NCI-H2081 (cell line): ENCODE measurements at places on chromosomes 5 and 9.

GRCh38 chr5:57298985-57299491 is 125.2 kb downstream of the GPBP1 start:
- peak; percentile 51 for DNase-seq

- DNase-seq = no peak
Measured at GRCh38 chr5:111606194-111606593, 93.9 kb upstream of the STARD4 start.

- DNase-seq = no peak
Measured at GRCh38 chr5:178223828-178224335, 8.7 kb downstream of the PHYKPL start.

DNA sequence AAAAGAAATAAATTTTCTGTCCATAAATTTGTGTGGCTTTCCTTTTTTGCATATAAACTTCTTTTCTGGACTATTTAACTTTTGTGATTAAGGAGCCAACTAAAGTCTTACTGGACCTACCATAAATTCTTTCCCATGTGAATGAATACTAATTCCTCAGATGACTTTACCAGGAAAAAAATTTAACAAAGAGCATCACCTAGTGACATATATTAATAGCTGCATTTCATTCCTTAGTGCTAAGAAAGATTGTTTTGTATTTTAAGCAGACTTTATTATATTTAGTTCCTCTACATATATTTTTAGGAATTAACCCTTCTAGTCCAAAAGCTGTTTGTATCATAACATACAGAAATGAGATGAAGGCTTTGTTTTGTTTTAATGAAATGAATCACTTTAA is 64.4 kb downstream of the C9orf85 start:
- DNase-seq = no peak

DNA sequence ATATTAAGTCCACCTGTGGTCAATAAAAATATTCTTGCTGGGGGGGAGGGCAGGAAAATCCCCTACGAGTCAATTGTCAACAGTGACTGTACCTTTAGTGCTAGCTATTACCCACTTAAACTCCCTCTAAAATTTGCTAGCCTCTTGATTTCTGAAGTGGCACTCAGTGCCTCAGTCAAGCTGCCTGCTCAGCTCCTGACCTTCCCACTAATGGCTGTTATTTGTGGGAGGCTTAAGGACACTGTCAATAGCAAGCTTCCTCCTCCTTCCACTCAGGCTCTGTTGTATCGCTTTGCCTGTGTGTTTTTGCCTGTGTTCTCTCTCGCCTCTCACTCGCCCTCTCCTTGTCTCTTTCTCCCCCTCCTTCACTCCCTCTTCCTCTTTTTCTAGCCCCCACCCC is 140.8 kb downstream of the BNC2 start:
- DNase-seq = peak; percentile 23

DNA sequence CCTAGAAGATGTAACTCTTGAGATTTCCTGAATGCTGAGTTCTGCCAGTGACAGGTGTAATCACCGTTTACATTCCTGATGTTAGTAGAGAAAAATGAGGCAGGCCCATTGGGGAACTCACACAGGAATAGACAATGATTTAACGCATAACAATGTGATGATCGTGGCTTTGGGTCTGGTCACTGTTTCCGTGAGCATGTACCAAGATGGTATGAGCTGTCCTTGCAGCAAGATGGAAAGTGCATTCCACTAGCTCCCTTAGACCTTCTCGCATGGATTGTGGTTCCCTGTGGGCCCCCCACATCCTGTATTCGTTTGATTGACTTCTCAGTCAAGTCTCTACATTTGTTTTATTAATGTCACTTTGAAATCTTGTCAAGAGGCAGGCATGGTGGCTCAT is 124.0 kb upstream of the DAP start:
- no peak for DNase-seq

DNA sequence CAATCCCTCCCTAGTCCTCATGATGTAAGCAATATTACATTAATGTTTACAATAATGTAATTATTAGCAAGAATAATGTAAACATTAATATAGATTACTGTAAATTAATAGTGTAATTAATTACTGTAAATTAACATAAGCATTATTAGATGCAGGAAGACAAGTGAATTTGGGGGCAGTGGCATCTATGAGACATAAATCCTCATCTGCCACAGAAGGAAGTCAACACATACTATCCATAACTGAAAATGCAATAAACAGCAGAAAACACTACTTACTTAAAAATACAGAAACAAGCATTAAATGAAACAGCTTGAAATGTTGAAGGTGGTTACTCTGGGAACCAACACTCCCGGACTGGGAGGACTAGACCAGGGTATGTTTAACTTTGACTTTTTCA is 685 bp upstream of the NIPSNAP3A start:
- DNase-seq = no peak

- DNase-seq = no peak
Measured at GRCh38 chr5:112534611-112535255, 115.7 kb upstream of the EPB41L4A start.

DNA sequence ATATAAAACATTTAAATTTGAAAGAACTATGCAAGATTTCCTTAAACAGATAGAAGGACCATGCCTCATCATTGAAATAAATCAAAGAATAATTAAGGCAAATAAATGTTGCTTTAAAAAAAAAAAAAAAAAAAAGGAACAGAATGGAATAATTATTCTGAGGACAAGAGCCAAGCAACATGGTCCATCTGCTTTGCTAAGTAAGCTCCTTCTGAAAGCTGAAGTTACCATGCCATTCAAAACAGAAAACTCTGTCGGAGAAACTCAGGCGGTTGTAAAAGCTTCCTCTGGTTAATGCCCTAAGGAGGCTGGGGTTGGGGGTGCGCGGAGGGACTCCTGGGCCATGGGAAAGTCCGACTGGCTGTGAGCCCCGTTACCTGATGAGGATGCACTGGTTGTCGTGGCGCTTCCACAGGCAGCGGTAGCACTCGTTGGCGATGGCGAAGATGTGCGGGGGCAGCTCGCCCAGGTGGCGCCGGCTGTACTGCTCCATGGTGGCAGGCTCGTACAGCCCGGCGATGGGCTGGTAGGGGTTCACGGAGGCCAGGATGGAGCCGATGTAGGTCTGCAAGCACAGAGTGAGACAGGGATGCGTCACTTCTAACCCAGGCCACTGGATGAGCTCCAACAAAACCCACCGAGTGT is 141.7 kb downstream of the MYO10 start:
- no peak for DNase-seq

- peak; percentile 54 for DNase-seq
Measured at GRCh38 chr9:26744191-26744965, 148.2 kb downstream of the CAAP1 start.

- peak; percentile 58 for DNase-seq
Measured at GRCh38 chr9:100595391-100596199, 17.7 kb downstream of the CAVIN4 start.

DNA sequence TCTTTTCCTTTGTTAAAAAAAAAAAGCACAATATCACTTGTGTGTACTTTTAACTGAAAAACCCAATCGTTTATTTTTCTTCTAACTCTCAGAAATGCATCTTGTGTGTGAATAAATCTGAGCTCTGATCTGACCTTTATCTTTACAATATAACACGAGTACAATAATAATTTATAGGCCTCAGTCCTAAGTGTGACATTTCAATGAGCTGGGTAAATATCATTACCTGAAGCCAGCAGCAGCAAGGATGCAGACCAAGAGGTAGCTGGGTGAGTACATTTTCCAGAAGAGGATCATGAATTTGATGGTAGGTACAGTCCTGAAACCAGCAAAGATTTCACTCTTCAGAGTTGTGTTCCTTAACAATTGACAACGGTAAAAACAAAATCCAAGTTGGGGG is 264.0 kb upstream of the KIF2A start:
- DNase-seq = no peak

- no peak for DNase-seq
Measured at GRCh38 chr9:128102196-128102595, 25.3 kb downstream of the PTGES2 start.

- DNase-seq = no peak
Measured at GRCh38 chr5:73431204-73431851, 17.2 kb downstream of the FOXD1 start.

- DNase-seq = no peak
Measured at GRCh38 chr5:179817890-179818745, 2.6 kb upstream of the SQSTM1 start.

DNA sequence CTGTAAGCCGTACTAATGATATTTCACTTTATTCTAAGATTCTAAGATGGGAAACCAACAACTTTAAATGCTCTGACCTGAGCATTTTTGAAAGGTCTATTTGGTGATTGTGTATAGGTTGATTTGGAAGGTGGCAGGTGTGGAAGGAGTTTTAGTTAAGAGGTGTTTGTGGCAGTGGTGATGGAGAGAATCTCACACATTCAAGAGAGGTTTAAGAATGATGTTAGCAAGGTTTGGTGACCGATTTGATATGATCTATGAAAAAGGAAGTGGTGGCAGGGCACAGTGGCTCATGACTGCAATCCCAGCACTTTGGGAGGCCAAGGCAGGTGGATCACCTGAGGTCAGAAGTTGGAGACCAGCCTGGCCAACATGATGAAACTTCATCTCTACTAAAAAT is 319.2 kb upstream of the CD180 start:
- DNase-seq = no peak

DNA sequence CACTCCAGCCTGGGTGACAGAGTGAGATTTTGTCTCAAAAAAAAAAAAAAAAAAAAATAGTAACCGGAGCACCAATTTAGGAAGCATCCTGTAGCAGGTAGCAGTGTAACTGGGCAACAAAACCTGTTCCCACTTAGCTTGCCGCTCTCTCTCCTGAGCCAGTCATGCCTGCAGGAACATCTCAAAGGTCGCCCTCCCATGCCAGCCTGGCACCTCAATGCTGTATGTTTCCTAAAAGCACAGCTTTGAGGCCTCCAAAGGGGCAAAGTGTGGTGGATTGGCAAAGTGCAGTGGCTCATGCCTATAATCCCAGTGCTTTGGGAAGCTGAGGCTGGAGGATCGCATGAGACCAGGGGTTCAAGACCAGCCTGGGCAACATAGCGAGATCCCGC is 22.3 kb upstream of the FUBP3 start:
- DNase-seq = no peak

DNA sequence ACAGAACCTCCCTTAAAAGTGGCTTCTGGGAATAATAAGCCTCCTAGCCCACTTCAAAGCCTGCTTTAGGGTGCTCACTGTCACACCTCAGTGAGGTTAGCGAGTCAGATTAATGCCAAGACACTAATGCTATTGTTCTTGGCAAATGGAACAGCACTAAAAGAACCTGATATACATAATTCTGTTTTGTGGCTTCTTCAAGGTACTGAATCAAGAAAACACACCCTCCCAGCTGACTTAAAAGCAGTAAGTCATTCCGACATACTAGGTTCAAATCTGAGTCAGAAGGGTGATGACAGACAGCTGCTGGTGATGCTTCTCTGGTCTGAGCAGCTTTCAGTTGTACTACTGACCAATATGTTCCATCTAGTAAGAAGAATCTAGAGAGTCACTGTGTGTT is 121.6 kb downstream of the OXCT1 start:
- DNase-seq = no peak

GRCh38 chr9:132842124-132843044 is 35.7 kb downstream of the AK8 start:
- DNase-seq = no peak

DNA sequence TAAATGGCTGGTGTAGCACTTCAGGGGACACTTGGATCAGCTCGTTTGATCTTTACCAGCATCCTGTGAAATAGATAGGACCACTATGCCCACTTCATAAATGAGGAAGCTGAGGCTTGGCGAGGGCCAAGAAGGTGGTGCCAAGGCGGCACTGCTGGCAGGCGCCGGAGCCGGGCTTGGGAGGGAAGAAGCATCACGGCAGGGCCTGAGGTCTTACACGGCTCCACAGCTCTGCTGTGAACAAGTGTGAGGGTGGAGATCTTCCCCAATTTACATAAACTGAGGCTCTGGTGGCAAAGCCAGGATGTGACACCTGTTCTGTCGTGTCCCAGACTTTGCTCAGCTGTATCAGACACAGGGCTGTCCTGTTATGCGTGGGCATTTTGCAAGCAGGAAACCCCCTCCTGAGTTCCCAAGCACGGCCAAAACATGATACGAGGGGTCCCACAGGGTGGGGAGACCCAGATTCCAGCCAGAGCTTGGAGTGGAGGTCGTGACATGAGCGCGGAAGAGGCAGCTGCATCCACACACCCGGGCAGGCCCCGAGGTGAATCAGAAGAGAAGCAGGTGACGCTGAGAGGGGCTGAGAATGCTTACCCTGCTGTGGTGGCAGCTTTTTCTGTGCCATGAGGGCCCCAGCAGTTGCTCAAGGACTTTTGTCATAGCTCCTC is 117.5 kb upstream of the BOD1 start:
- DNase-seq = no peak

GRCh38 chr9:114805670-114806525 is at the start of gene TNFSF15:
Gene TNFSF15 (minus strand): TSS chr9:114806039. CDS start chr9:114806012, 27 bp downstream.
- peak; percentile 18 for DNase-seq

GRCh38 chr5:176697934-176698538 is 50.8 kb downstream of the TSPAN17 start:
- peak; percentile 83 for DNase-seq

- DNase-seq = no peak
Measured at GRCh38 chr5:179475208-179475751, 75.1 kb upstream of the RUFY1 start.

- DNase-seq = no peak
Measured at GRCh38 chr9:123250504-123250903, 17.9 kb downstream of the STRBP start.

- DNase-seq = no peak
Measured at GRCh38 chr5:176441921-176442323, 6.3 kb upstream of the FAF2 start.

- no peak for DNase-seq
Measured at GRCh38 chr5:173282916-173283315, 45.3 kb downstream of the STC2 start.

DNA sequence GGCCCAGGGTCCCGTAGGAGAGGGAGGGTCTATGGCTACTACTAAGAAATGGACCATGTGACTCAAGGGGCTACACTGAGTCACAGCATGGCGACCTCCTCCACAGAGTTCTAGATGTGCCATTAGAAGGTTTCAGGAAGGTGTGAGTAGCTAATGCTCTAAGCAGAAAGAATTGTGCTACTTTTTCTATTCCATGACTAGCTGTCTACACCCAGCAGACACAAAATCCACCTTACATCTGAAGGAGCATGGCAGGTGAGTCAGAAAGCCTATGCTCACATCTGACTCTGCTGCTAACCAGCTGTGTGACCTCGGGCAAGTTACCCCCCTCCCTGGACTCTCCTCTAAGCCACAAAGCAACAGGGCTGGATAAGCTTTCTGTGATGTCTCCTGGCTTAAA is 14.4 kb upstream of the MEIKIN start:
- DNase-seq = no peak

GRCh38 chr9:125317704-125318103 is 56.1 kb downstream of the GAPVD1 start:
- DNase-seq = no peak

- DNase-seq = no peak
Measured at GRCh38 chr5:4348919-4349318, 753.3 kb downstream of the IRX1 start.

DNA sequence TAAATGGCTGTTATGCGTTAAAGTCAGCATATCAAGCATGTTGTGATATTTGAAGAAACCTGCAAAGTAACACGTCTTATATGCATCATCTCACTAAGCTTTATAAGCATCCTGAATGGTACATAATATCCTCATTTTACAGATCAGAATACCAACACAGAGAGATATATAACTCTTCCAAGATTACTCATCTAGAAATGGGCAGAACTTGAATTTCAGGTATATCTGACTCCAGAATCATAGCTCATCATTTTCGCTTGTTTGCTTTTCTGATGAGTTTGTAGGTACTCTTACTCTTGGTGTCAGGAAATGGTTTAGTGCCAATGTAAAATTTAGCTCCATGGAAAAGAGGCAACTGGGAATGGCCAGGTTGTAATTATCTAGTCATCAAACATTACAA is 232.3 kb upstream of the ANKH start:
- no peak for DNase-seq

- DNase-seq = peak; percentile 58
Measured at GRCh38 chr5:170861667-170861916, 226 bp upstream of the RANBP17 start.
